ENCODE measurements at places on chromosomes 5 and 9.

GRCh38 chr9:87216897-87217455, 269.7 kb upstream of the GAS1 start:
- DNase-seq = no peak

GRCh38 chr9:105046907-105047741, 119.2 kb upstream of the ABCA1 start:
- no peak for DNase-seq

DNA sequence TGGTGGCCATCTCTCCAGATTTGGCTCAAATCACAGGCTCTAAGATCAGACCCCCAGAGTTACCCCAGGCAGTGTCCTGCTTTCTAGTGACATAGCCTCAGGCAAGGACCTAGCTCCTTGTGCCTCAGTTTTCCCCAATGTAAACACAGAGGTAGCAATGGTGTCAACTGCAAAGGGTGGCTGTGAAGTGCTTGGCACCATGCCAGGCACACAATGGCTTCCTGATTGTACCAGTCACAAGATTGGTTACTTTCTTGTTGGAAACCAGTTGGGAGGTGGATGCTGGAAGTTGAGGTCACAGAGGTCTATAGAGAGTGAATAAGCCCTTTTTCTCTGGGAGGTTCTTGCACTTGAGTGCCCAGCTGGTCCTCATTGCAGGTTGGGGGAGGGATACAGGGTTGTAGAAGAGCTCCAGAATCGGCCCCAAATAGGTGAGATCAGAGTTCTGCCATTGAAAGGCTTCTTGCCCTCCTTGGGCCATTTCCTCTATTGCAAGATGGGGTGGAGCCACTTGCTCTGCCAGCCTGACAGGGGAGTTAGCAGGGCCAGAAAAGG, 2.3 kb downstream of the STKLD1 start:
- no peak for DNase-seq

- DNase-seq = peak; percentile 53
These were observed 145.9 kb downstream of the CARTPT start for GRCh38 chr5:71864730-71865601.

GRCh38 chr9:109253637-109254284, 67.1 kb downstream of the EPB41L4B start:
- DNase-seq = peak; percentile 74

DNA sequence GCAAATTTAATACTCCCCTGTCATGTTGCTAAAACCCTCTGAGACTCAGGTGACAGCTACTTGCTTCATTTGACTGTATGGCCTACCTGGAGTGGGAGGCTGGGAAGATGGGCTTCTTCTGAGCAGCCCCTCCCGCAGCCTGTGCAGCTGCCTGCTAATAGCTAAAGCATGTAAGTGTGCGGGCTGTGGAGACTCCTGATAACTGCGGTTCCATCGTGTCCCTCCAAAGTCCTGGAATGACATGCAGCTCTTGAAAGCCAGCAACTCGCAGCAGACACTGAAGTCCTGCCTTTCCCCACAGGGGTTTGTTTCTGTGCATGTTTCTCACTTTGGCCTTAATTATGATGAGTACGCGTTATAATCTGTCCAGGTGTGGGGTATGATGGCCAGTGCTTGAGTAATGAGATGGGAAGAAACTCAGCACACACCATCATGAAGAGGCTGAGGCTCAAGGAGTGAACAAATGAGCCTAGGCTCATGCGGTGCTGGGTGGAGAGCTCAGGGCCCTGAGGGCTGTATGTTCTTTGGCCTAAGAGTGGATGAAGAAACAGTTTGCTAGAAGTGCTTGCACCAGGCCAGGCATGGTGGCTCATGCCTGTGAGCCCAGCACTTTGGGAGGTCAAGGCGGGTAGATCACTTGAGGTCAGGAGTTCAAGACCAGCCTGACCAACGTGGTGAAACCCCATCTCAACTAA, 119.1 kb downstream of the DOCK2 start:
- no peak for DNase-seq
